ENCODE measurements at places on chromosomes 11 and 22.
A peak's percentile ranks its signal among the peaks of the same experiment; 100 is the strongest.

DNA sequence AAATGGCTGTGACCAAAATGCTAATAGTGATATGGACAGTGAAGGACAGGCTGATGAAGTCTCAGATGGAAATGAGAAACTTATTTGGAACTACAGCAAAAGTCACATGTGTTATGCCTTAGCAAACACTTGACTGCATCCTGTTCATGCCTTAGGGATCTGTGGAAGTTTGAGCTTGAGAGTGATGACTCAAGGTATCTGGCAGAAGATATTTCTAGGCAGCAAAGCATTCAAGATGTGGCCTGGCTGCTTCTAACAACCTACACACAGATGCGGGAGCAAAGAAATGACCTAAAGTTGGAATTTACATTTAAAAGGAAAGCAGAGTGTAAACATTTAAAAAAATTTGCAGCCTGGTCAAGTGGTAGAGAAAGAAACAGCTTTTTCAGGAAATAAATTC, 28.1 kb upstream of the CD81 start:
- peaks cover 65% of the 10 kb centered on the region for H3K27me3 ChIP-seq
- peaks cover 20% of the 10 kb centered on the region for H3K36me3 ChIP-seq
- DNase-seq = no peak
- H3K4me3 ChIP-seq = no peak overlapping the region
- H3K27ac ChIP-seq = no peak overlapping the region

DNA sequence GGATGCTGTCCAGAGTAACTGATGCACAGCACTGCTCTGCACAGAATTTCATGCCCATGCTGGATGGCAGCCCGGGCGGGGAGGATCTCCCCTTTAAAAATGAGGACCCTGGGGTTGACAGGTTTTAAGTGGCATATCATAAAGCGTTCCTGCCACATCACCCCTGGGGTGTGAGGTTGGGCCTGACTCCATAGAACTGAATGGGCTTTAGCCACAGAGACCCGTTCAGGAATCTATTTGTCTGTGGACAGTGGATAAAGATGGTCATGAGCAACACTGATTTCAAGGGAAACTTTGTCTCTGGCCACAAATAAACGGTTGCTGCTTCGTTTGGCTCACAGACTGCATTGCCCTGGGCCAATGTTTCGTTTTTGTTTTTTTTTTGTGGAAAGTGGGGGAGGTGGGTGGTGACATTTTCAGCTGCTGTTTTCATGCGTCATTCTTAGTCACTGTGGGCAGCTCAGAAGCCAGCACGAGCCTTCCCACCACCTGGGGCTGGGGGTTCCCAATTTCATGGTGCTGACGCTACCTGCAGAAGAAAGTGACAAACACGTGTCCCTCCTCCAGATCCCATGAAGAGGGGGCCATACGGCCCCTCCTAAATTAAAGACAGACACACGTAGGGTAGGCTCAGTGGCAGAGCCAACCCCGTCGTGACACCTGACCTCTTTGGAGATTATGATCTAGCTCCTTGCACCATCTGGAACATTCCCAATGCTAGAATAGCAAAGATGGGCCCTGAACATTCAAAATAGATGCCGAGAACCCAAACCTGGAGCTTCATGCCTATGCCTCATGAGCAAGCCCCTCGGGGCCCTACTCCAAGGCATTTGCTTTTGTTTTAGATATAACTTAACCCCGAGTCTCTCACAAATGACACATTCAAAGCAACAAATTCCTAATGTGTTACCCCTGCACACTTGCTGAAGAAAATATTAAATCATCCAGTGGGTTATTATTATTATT, 54.8 kb upstream of the PHF21B start:
- DNase-seq = no peak
- H3K27me3 ChIP-seq = peaks cover 8% of the 10 kb centered on the region
- H3K27ac ChIP-seq = no peak overlapping the region
- peaks cover 15% of the 10 kb centered on the region for H3K4me1 ChIP-seq
- peaks cover 9% of the 10 kb centered on the region for H3K36me3 ChIP-seq

DNA sequence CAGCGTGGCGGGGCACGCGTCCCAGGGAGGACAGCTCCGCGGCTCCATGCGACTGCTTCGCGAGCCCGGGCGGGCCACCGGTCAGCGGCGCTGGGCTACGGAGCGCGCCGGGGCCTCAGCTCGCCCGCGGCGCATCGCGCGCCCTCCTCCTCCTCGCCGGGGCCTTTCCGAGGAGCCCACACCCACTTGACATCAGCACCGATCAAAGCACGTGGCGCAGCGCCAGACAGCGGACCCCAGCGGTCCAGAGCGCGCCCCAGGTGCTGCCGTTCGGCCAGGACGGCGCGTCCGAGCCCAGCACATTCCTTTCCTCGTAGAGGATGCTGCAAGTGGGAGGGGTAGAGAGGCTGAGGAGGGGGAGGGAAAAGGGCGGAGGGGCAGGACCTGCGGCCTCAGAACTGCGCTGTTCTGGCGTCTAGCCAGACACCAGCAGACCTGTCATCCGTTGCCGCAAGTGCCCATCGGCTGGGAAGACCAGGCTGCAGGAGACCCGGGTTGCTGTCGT, 88.6 kb downstream of the PLEKHA7 start:
- no peak overlapping the region for H3K27ac ChIP-seq

GRCh38 chr11:76786016-76786415, 2.9 kb downstream of the TSKU start:
- H3K27me3 ChIP-seq = no peaks in the 10 kb centered on the region
- H3K36me3 ChIP-seq = peaks cover 16% of the 10 kb centered on the region
- peaks cover 69% of the 10 kb centered on the region for H3K4me1 ChIP-seq
- no peak for DNase-seq
- H3K27ac ChIP-seq = no peak overlapping the region

GRCh38 chr11:42465623-42466022, 846.2 kb upstream of the API5 start:
- H3K27me3 ChIP-seq = no peaks in the 10 kb centered on the region
- no peaks in the 10 kb centered on the region for H3K36me3 ChIP-seq
- H3K4me1 ChIP-seq = peaks cover 14% of the 10 kb centered on the region
- DNase-seq = no peak

DNA sequence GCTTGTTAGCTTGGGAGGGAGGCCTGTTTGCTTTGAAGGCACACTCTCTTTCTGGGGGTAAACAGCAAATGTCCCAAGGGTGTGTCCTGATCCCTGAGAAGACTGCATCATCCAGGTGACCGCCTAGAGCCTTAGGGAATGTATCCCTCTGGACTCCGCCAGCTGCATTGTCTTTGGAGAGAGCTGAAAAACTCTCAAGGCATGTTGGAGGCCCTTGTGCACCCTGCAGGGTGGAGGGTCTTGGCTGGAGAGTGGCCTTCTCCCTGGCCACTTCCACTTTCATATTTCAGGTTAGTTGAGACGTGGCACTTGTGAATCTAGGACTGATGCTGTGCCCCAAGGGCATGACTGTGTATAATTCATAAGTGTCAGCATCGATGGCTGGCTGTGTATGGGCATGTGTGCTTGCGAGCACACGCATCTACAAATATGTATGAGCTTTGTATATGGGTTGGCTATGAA, 70.6 kb downstream of the ZBTB16 start:
- no peaks in the 10 kb centered on the region for H3K27me3 ChIP-seq
- no peak overlapping the region for H3K4me3 ChIP-seq
- no peak overlapping the region for H3K27ac ChIP-seq
- peaks cover 4% of the 10 kb centered on the region for H3K4me1 ChIP-seq

GRCh38 chr11:126355324-126355925, at the start of gene ST3GAL4:
Gene ST3GAL4, plus strand, starts transcription at chr11:126355686. Its CDS starts 50,470 bp downstream, at chr11:126406156.
- H3K4me1 ChIP-seq = peaks cover 52% of the 10 kb centered on the region
- no peaks in the 10 kb centered on the region for H3K27me3 ChIP-seq
- DNase-seq = peak; percentile 87
- peak within 1 kb of the TSS; percentile 91 for H3K4me3 ChIP-seq

DNA sequence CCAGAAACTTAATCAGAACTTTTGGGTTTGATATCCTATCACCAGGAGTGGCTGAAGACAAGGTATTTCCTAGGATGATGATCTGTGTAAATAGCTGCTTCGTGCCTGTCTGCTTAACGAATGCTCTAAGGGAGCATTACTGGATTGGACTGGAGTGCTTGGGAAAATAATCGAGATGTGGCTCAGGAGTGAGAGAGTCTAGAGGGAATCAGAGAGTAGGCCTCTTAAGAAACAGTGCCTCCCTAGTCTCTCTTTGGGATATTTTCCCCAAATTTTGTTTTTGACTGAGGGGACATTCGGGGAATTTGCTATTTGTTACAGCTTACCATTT, 2.5 kb downstream of the MAML2 start:
- H3K4me3 ChIP-seq = no peak overlapping the region
- no peaks in the 10 kb centered on the region for H3K27me3 ChIP-seq
- H3K36me3 ChIP-seq = no peaks in the 10 kb centered on the region
- peaks cover 71% of the 10 kb centered on the region for H3K4me1 ChIP-seq

- H3K27me3 ChIP-seq = no peaks in the 10 kb centered on the region
- no peak for DNase-seq
- peaks cover 30% of the 10 kb centered on the region for H3K4me1 ChIP-seq
- H3K4me3 ChIP-seq = no peak overlapping the region
- no peak overlapping the region for H3K27ac ChIP-seq
These were observed 65.6 kb upstream of the CRYBB3 start for GRCh38 chr22:25134028-25134427.

DNA sequence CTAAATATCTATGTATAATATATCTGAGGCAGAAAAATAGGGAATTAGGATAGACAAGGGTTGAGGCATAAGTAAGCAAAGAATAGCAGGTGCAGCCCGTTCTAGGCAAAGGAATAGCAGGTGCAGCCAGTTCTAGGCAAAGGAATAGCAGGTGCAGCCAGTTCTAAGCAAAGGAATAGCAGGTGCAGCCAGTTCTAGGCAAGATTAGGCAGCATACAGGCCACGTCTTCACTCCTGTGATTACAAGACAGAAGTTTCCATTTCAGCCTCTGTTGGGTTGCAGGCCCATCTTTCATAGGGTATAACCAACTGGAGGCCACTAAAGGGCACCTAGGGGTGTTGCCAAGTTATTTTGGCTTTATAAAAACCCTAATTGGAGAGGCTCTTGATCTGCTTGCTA, 28.8 kb upstream of the CHORDC1 start:
- 0 out of 2 replicates have a peak, but pooled peaks cover 8% of the 10 kb centered on the region for H3K4me1 ChIP-seq
- H3K27ac ChIP-seq = no peak overlapping the region
- no peaks in the 10 kb centered on the region for H3K27me3 ChIP-seq
- H3K36me3 ChIP-seq = no peaks in the 10 kb centered on the region

DNA sequence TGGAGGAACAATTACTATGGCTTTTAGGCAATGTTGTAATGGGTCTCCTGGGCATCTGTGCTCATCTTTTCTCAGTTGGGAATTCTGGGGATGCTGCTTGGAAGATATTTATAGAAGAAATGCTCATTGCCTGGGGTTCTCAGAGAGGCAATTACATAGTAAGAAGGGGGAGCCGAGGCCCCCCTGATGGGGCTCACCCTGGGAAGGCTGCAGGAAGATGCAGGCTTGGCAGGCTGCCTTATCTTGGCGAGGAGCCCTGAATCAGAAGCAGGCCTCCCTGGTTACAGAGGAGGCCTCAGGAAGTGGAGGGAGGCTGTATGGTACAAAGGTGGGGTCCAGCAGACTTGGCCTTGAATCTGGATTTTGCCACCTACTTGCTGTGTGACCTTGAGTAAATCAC, 60.6 kb upstream of the CRYBB3 start:
- peaks cover 10% of the 10 kb centered on the region for H3K36me3 ChIP-seq
- H3K27ac ChIP-seq = no peak overlapping the region
- no peak overlapping the region for H3K4me3 ChIP-seq
- H3K4me1 ChIP-seq = peaks cover 13% of the 10 kb centered on the region
- H3K27me3 ChIP-seq = no peaks in the 10 kb centered on the region
- no peak for DNase-seq
